Brain (organoid and tissue), 16 donors: ENCODE measurements at places on chromosomes 7 and 10.

- no peak for DNase-seq
Measured at GRCh38 chr10:125866421-125867029, 14.6 kb downstream of the DHX32 start.

- DNase-seq: peak; percentile 61
Measured at GRCh38 chr10:14543046-14543903, 212.6 kb upstream of the FRMD4A start.

GRCh38 chr10:91941426-91941825 is 17.9 kb downstream of the BTAF1 start:
- DNase-seq: no peak

- DNase-seq: no peak
Measured at GRCh38 chr7:152056621-152057274, 31.3 kb downstream of the GALNT11 start.

DNA sequence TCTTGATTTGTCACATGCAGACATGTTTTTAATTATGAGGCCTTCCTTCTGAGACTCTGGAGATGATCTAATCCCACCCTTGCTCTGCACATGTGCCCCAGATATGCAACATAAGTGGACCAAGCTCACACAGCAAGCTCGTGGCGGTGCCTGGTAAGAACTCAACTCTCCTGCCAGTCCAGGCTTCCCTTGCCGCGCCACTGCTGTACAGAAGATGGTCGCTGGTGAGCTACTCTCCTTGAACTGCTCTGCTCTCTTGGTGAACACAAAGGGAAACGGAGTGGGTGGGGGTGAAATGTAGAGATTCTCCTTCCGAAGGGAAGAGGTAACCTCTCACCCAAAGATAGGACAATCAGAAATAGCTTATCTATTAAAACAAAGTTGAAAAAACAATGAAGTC is 25.7 kb downstream of the MYOF start:
- DNase-seq: no peak

GRCh38 chr7:20440472-20441105 is 109.9 kb downstream of the ITGB8 start:
- DNase-seq: peak; percentile 15

GRCh38 chr7:2821161-2821841 is 22.8 kb downstream of the GNA12 start:
- no peak for DNase-seq

DNA sequence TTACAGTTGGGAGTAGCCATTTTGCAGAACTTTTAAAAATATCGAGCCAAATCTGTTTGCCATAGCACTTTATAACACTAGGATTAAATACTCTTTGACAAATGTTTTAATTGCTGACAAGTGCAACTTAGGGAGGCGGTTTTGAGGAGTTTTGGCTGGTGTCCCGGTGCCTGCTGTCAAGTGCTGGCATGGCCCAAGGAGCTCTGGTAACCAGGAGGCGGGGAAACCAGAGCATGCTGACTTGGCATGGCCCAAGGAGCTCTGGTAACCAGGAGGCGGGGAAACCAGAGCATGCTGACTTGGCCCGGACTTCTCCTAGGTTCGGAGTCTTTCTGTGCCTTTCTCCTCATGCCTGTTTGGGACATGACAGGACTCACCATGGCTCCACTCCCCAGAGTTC is 30.8 kb upstream of the ZNF32 start:
- peak; percentile 67 for DNase-seq

GRCh38 chr7:2644220-2644561 is 12.4 kb downstream of the TTYH3 start:
- DNase-seq: no peak

DNA sequence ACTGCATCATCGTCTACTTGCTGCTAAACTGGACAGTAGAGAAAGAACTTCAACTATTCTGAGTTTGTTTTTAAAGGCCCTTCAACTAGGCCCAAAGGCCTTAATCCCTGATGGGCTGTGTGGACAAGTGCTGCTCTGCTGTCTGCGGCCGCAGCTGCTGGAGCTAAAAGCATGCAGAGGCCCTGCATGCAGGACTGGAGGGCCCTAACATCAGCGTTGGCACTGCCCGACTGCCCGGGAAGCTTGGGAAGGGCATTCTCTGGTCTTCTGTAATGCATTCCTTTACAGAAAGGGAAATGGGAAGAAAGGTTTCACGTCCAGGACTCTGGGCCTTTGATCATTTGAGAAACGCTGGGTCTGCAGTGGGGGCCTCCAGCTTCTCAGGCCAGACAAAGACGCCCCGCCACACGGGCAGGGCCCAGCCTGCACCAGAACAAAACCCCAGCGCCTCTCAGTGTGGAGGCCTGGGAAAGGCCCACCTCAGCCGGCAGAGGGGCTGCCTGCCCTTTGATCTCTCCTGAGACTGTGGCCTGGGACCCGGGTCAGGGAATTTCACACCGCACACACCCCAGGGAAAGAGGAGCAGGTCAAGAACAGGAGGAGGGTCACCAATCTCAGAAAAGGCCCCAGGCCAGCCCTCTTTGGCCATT is 229.3 kb downstream of the DNAJB6 start:
- no peak for DNase-seq

GRCh38 chr10:3895045-3895631 is 110.1 kb upstream of the KLF6 start:
- no peak for DNase-seq

DNA sequence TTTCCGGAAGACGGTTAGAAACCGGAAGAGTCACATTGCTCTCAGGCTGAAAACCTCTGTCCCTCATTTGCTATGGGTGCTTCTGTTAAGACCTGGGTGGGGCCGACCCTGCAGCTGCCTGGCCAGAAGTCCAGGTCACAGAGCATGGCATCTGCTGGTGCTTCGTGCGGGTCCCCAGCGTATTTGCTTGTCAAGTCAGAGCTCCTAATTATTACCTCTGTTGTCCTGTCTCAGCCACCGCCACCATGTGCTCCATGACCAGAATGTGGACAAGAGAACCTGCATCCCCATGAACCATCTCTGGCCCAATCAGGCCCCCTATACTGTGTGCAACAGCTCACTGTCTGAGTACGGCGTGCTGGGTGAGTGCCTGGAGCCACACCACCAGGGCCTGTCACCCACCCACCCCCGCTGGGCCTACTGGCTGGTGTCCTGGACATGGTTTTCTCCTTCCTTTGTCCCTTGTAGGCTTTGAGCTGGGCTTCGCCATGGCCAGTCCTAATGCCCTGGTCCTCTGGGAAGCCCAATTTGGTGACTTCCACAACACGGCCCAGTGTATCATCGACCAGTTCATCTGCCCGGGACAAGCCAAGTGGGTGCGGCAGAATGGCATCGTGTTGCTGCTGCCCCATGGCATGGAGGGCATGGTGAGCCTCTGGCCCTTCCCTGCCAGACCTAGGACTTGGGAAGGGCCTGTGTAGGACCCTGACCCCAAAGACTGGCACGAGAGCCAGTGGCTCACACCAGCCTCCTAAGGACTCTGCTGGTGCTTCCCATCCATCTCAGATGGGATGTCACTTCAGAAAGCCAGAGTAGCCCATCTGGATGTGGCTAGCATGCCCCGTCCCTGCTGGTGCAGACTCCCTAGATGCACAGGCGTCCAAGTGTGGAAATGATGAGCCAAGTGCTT is 51.3 kb upstream of the ZMIZ2 start:
- no peak for DNase-seq

GRCh38 chr10:99372546-99373271 is 43.6 kb downstream of the CNNM1 start:
- no peak for DNase-seq

DNA sequence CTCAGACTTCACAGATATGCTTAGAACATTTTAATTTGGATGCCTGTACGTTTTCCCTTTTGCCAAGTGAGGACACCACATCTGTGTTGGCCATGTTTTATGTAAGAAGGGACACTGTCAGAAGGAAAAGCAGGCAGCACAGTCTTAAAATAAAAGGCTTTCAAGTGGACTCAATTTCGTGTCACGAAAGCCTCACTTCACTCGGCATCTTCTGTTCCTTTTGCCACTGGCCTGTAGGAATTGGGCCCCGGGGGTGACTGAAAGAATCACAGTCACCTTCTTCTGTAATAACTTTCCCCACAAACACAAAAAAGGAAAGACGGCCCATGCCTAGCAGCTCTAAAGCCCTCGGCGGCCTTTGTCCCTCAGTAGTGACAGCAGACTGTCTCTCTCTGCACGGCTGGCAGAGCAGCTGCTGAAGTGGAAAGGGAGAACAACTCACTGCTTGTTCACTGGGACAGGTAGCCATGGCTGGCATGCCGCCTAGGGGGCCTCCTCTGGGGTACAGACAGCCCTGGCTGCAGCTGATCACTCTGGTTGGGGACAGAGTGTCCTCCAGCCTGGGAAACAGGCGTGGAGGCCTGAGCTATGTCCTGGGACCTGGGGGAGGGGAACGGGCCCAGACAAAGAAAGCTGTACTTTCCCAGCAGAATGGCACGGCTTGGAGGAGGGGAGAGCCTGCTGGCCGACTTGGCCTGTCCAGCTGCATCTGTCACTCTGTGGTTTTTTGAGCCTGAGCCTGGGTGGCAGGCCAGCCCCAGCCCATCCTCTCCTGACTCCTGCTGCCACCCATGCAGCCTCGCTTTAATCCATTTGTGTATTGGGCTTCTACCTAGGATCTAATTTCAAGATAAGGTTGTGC is 4.4 kb downstream of the RASSF4 start:
- peak; percentile 83 for DNase-seq

GRCh38 chr7:139924461-139924860 is 95.4 kb downstream of the TBXAS1 start:
- DNase-seq: no peak

GRCh38 chr10:28555358-28555757 is 22.4 kb downstream of the WAC start:
- DNase-seq: no peak

DNA sequence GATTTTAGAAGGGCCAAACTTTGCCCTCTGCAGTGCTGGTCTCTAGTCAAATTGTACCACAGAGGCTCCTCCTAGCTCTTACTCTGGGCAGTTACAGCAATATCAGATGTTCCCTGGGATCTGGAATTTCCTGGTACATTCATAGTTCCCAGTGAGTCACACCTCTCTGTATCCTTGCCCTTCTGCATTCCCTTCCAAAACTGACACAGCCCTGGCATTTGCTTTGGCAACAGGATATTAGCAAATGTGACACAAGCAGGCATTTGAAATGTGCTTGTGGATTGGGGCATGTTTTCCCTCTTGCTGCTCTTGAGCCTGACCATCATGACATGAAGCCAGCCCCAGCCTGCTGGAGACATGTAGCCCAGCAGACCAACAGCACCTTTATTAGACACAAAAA is 284.7 kb upstream of the AKR1E2 start:
- DNase-seq: no peak
